Natural killer cell treated with Interleukin-12 subunit alpha and Interleukin-12 subunit beta and Interleukin-15 and Interleukin-18, amount 100 ng/mL, for 72 hours (primary cell): ENCODE measurements at places on chromosomes 1 and 21. TPM values are rescaled to one million over a fixed set of nuclear protein-coding genes. Genes with fewer than 3 reads are reported as not detected.

The FNDC5 gene
- not detected for total RNA-seq

The TNNT2 gene
- total RNA-seq: not detected

The CHIT1 gene
- 3.8 TPM for total RNA-seq

GRCh38 chr1:205429762-205430695 lies 8.2 kb upstream of the LEMD1 start:
- DNase-seq: no peak

GRCh38 chr1:154405747-154406571 lies 816 bp downstream of the IL6R start:
- no peak for DNase-seq

GRCh38 chr1:228109962-228110488 lies 926 bp upstream of the MRPL55 start:
- no peak for DNase-seq

DNA sequence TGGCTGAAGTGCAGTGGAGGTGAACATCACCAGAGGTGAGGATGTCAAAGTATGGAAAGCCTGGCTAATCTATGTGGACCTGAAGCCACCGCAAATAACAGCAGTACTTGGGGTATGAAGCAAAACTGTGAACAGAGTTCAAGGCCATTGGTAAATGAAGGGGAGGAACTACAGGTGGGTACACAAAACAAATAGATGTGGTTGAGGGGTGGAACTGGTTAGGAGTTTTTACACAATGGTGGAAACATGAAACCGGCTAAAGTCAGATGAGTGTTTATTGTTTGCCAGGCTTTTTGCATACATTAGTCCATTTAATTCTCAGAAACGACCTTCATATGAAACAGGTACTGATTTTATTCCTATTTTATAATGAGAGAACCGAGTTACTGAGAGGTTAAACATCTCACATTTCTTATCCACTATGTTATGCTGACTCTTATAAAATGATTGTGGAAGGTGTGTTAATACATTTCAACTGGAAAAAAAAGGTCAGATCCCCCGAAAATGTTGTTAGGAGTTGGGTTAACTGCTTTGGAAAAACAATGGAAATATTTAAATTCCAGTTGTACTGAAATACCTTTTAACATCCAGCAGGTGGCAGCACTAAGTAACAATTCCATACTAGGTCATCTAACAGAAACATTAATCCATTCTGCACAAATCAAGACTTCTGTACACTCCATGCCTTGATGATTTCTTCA lies 44.3 kb upstream of the GTF2B start:
- DNase-seq: no peak

DNA sequence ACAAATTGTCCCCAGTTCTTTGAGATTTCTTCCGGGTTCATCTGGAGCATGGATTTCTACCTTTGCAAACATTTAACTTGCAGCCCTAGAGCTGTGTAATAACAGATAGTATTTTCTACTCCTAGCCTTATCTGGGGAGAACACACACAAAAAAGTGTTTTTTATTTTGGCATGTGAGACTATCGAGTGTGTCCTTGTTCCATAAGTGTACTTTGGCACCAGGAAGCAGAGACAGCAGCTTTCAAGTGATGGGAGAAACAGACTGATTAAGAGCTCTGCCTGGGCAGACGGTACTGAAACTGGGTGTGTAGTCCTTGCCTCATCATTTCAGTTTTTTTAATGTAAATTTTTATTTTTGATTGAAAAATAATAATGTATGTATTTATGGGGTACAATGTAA lies 297.4 kb downstream of the ST6GALNAC3 start:
- DNase-seq: no peak

DNA sequence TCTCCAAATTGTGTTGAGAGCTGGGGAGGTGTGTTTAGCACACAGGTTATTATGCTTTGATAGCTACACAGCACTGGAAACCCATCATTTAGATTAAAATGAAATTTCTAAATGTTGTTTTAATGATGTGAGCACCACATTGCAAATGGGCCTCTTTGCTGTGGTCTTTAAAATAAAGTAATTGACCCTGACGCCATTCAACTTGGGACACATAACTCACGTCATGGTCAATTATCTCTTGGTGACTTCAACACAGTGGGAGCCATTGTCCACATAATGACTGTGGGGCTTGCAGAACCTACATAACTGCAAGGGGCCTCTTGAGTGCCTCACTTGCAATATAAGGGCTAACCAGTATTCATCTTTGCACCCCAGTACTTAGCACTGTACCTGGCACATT lies 280.4 kb downstream of the HLX start:
- DNase-seq: no peak

GRCh38 chr1:217182992-217183391 lies 447.9 kb downstream of the GPATCH2 start:
- DNase-seq: no peak
